ENCODE measurements at places on chromosomes 7 and 10.

DNA sequence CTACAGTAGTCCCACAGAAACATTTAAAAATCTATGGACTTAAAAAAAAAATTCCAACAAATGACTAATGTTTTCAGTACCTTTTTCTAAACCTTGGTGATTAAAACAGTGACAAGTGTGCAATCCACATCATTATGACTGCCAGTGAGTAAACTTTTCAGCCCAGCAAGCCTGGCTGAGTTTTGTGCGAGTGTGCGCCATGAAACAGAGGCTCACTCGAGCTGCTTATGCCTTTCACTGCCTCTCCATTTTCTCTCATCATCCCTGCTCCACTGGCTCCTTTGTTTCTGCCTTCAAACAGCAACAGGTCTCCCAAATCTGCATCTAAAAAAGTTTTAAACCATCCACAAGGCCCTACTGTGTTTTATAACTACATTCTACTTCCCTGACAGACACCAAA lies 105.8 kb downstream of the USP6NL start:
- no peak for DNase-seq

DNA sequence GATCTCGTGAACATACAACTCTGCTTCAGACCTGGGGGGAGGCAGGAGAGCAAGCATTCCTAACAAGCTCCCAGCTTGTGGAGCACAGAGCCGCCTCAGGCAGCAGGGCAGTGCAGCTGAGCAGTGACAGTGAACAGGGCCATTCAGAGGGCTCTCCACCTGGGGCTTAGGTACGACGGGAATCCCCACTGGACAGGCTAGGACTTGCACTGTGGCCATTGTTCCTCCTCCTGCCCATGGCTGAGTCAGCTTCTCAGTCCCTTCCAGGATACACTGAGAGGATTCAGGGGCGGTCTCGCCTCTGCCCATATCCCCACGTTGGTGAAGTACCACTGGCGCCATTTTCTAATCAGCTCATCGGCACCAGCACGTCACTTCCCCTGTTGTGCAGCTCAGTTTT lies 71.1 kb downstream of the FIGNL1 start:
- no peak for DNase-seq

DNA sequence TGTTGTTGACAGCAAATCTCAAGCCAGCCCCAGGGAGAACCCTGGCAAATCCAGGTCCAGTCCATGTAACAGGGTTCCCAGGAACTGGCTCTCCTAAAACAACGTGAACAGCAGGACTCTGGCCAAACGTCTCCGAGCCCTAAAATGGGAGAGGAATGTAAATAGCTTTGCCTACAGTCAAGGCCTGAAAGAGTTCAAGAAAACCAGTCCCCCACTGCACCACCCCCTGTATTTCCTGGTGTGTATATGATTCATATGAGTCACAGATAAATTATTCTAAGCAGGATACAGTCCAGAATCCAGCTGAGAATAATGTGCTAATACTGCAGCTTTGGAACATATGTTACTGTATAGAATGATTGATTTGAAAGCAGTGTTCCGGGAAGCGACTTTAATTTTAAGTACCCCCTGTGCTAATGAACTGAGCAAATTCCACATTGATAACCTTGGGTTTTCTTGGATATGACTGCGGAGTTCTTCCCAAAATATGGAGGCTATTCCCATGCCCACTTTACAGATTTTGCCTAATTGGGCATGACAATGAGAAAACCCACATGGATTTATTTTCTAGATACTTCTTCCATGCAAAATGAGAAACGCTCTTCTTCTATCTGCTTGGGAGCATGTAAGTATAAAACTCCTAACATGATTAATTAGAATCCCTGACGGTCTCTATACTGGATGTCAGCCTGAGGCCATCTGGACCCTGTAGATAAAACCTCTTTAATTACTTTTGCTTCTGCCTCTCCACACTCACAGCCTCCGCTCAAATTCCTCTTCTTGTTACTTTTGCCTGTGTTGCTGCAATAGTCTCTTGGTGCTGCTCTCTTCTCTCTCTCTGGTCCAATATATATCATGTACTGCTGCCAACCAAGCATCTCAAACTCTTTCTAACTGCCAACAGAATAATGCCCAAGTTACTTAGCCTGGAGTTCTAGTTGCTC lies 50.2 kb downstream of the LAMB4 start:
- peak; percentile 95 for DNase-seq

GRCh38 chr10:77084431-77085144 lies 553.0 kb downstream of the KCNMA1 start:
- DNase-seq, result no peak

- peak; percentile 73 for DNase-seq
Observed at GRCh38 chr10:86931872-86932271, 25.5 kb downstream of the MMRN2 start.

- DNase-seq, result peak; percentile 7
Observed at GRCh38 chr7:30562498-30562897, 32.2 kb upstream of the GARS1 start.

DNA sequence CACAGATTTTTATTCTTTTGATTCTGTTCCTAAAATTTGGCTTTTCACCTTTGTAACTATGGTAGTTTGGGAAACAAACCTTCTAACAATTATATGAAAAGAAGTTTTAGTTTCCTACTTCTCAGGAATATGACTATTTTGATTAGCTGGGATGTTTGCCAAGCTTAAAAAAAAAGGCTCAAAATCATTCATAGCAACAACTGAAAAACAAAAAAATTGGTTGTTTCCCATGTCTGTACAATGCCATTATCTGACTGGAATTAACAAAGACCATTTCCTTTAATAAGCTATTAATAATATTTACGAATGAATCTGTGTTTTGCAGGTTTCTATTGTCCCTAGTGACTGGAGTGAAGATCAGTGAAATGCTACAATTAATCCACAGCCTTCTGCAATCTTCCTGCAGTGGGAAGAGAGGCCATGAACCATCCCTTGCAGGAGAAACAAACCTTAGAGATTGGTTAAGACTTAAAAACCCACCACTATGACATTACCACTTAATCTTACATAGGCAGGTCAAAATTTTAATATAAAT lies 4.2 kb downstream of the PURB start:
- no peak for DNase-seq

All from HCEC 1CT (cell line).